ENCODE measurements at places on chromosomes 4 and X.

- DNase-seq: no peak
These were observed 5.9 kb downstream of the ARHGEF38 start for GRCh38 chr4:105558277-105558676.

DNA sequence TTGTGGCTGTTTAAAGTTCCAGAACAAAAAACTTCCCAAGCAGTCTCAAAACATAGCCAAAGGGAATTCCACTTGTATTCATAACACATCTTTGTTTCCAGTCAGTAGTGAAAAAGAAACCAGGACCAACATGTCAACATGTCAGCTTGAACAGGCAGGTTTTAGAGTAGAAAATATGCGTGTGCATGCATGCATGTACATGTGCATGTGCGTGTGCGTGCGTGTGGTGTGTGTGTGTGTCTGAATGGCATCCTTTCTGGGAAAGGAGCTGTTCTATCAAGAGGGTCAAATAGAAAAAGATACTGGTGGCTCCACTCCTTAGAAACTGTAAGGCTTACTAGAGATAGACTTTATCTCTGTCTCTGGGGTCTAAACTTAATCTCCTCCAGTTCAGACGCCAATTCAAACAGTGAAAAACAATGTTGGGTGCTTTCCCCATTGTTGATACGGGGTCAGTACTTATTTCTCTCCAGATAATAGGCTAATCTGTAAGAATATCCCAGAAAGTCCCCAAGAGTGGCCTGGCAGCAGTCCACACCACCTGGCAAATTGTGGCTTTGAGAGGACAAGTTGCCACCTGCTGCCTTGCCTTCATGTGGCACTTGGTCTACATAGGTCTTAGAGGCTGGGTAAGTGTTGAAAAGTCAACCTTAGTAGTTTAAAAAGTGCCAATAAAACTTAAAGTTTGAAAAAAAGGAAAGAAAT lies 110.4 kb downstream of the SCD5 start:
- DNase-seq: no peak

DNA sequence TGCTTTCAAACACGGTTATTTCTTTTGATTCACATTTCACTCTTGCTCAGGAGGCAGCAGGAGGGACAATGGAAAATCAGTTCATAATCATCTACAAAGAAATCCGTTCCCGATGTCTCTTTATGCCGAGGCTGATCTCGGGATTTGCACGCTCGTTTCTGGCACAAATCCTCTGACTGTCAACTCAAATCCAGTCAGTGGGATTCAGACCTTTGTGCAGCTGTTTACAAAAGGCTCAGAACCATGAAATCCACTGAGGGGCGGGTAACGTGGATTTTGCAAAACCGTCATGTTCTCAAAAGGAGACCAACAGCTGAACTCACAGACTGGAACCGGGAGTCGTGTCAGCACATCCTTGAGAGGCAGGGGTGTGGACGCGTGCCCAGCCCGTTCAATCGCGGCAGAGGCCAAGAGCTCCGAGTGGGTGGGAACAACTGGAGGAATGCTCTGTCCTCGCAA lies 46.4 kb downstream of the ACOX3 start:
- DNase-seq: peak; percentile 76

- no peak for DNase-seq
These were observed 331.6 kb downstream of the UNC5C start for GRCh38 chr4:95217197-95217596.

DNA sequence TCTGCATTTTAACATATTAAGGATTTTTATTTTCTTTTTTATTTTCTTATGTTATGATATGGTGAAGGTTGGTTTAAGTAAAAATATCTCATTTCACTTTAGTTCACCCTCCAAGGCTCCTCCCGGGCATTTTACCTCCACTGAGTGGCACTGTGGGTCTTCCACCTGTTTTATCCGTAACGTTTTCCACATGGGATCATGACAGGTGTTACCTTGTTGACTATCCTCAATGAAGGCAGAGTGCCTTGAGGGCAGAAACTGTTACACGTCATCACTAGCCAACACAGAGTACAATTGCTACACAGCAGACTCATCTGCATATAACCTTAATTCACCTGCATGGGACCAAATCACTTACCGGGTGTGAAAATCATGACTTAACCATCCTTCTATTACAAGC lies 105.8 kb downstream of the GEMIN8 start:
- no peak for DNase-seq

- peak; percentile 31 for DNase-seq
These were observed 80.6 kb downstream of the PBDC1 start for GRCh38 chrX:76253432-76253831.

DNA sequence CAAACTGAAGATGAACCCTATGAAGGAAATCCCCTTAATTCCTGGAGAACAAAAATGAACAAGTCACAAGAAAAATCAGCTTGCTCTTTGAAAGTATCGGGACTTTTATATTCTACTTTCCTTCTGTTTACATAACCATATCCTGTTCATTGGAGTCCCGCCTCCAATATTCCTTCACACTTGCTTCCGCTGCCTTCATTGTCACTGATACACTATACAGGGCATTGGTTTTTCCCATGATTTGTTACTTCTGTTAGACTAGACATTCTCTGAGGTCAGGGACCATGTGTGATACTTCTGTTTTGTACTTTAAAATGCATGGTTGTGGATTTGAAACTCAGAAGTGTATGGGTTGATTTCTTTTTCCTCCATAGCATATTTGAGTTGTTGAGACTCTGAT lies 18.8 kb downstream of the MCUB start:
- no peak for DNase-seq

DNA sequence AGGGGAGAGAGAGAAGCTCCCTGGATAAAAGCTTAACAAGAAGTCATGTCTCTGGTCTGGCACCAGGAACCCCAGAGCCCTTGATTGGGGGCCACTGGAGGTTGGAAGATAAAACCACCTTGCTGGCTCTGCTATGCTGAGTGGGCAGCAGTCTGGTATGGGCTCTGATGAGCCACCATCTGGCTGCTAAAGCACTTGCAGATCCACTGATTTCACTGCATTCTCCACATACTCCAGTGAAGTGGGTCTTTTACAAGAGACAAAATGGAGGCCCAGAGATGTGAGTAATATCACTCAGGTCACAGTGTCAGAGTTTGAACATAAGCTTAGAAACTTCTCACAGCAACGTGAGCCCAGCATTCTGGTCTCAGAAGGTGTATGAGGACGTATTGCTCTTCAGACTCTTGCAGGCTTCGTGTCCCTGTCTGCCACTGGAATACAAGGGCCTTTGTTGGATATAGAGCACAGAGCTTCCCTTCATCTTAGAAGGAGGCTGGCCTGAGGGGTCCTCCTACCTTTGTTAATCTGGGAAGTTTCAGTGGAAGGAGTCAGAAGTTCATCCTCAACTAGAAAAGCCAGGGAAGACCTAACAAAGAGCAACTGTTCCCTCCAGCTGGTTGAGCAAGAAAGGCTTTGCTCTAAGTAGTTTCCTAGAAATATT lies 11.8 kb downstream of the CLDN2 start:
- DNase-seq: no peak

GRCh38 chrX:109783701-109784079 lies 50.6 kb upstream of the ACSL4 start:
- no peak for DNase-seq

DNA sequence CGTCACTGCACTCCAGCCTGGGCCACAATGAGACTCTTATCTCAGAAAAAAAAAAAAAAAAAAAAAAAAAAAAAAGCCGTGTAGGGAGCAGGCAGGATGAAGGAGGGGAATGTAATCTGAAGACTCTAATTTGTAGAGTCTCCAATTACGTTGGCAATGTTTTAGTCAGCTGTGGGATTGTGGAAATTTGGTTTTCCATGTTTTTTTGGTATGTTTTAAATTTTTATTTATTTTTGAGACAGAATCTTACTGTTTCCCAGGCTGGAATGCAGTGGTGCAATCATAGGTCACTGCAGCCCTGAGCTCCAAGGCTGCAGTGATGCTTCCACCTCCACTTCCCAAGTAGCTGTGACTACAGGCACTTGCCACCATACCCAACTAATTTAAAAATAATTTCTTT lies 56.5 kb downstream of the NSD2 start:
- no peak for DNase-seq

- peak; percentile 17 for DNase-seq
These were observed 255 bp downstream of the GYG2 start for GRCh38 chrX:2828959-2829411.

DNA sequence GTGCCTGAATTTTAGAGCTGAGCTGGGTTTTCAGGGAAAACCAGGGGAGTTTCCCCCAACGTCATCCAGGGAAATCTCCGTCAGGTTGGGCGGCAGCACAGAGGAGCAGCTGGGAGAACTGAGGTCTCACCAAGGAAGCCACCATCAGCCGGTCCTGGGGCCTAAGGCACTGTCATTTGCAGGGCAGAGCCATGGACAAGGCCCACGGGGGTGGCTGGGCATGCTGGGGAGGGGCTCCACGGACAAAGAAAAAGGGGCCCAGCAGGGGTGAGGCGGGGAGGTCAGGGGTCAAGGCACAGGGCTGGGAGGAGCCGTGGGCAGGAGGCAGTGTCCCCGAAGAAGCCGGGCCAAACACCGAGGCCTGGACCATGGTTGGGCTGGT lies 109.8 kb downstream of the HMX1 start:
- no peak for DNase-seq

DNA sequence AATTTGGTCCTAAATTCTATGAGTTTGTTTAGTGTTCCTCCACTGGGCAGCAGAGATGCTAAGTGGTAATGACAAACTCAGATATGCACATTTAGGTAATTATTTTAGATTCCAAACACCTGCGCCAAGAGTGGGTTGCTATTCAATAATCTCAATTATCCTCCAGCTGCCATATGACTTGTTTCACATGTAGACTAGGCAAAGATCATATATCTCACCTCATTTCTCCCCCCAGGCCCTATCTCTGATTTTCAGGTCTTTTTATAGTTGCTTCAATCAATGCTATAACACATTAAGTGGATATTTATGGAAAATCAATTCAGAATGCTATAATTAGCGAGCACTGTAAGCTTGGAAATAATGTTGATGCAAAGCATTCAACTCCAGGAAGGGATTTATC lies 217.6 kb downstream of the KCTD8 start:
- no peak for DNase-seq

GRCh38 chrX:121455890-121456289 lies 408.5 kb downstream of the GLUD2 start:
- DNase-seq: no peak

- DNase-seq: peak; percentile 70
These were observed 26.1 kb downstream of the LAMTOR3 start for GRCh38 chr4:99868126-99868596.

DNA sequence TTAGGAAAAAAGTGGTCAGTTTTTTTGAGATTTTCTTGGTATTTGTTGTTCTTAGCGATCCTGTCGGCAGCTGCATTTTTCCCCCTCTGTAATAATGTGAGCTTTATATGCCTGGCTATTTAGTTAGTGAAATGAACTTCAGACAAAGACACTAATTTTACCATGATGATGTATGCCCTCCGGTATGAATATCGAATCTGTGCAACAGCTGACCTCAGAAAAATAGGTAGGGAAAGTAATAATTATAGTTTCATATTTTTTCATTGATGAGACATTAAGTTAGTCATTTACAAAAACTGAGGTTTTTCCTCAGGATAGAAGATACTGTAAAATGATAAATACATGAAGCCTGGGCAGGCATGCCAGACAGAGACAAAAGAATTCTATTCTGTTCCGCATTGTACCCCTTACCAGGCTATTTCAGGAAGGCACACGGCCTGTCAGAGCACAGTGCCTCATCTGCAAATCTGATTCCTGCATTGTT lies 155.8 kb downstream of the SHROOM3 start:
- peak; percentile 77 for DNase-seq

DNA sequence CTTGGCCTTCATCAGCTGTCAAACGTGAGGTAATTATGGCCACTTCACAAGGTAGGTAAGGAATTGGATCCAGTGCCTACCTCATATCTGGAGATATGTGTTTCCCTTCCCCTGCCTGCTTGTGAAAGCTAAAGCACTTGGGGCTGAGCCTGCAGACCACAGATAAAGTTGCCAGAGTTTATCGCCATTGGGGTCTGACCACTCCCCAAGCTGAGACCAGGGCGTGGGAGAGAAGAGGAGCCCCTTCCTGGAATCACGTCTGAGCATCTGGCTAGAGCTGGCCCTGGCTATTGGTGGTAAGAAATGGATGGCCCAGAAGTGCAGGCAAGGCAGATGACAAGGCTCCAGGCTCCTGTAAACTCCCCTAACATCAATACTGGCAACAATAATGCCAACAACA lies 2.7 kb downstream of the ALAS2 start:
- no peak for DNase-seq

GRCh38 chr4:121072224-121073003 lies at the start of gene NDNF:
Gene NDNF (minus strand): TSS chr4:121072535. CDS start chr4:121045837, 26,698 bp downstream.
- peak; percentile 67 for DNase-seq

DNA sequence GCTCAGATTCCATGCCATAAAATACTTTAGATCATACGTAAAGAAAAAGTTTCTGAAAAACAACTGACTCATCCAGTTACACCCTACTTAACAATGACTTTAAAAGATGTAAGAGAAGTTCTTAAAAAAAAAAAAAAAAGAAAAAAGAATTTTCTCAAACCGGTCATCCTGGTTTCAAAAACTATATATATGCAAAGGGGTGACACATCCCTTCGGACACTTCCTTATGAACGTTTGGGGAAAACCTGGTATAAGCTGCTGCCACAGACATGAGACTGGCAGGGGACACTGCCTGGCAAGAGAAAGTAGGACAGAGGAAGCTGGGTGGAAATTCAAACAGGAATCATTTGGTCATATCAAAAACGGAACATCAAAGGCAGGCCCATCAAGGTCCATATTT lies 81.2 kb upstream of the PRSS48 start:
- DNase-seq: peak; percentile 32

GRCh38 chr4:104964410-104965175 lies 182.1 kb upstream of the TET2 start:
- DNase-seq: no peak

- DNase-seq: no peak
These were observed 2504.3 kb downstream of the ARAP2 start for GRCh38 chr4:33739884-33740632.

DNA sequence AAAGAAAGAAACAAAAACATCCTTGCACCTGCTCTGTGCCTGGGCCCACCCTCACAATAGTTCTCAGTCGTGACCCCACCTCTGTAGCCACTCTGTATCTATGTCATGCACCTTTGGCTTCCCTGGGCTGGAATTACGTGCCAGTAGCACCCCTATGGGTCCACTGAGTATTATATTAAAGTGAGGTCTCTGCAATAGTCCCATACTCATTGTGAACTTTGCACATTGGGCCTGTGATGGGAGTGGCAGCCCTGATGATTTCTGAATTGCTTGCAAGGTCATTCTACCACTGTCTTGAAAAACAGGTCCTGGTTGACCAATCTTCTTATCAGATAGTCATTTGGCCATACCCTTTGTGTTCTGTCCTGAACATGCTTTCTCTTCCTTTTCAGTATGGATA lies 1012.1 kb downstream of the RAB28 start:
- no peak for DNase-seq

DNA sequence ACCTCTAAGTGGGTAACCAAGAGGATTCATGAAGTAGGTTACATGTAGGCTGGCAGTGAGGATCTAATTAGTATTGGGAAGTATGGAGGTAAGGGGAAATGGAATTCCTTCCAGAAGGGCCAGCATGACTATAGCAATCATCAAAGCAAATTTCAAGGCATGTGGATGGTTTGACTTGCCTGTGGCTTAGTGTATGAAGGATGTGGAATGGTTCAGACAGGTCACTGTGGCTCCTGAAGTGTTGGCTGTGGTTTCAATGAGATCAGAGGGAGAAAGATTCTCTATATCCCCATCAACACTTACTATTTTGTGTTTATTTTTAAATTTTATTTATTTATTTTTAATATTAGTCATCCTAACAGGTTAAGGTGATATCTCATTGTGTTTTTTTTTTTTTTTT lies 121.6 kb upstream of the TBC1D9 start:
- DNase-seq: peak; percentile 22
